ENCODE measurements at places on chromosomes 11 and 22.

GRCh38 chr11:17154409-17155159, 53.2 kb downstream of the PIK3C2A start:
- DNase-seq = no peak

DNA sequence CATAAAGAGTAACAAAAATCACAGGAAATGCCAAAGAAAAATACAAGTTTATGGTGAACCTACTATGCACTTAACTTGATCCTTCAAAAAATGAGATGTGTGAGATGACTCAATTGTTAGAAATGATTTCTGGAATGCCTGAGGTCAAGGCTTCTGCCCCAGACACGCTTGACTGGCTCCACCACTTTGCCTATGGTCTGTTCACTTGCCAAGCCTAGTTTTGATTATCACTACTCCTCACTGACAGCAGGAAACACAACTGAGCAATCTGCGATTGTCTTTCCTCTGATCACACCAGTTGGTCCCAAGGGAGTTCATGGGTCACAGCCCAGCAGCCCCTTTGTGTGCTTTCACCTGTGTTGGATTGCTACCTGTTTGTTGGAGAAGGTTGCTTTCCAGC, 20.6 kb upstream of the PRDM10 start:
- no peak for DNase-seq

DNA sequence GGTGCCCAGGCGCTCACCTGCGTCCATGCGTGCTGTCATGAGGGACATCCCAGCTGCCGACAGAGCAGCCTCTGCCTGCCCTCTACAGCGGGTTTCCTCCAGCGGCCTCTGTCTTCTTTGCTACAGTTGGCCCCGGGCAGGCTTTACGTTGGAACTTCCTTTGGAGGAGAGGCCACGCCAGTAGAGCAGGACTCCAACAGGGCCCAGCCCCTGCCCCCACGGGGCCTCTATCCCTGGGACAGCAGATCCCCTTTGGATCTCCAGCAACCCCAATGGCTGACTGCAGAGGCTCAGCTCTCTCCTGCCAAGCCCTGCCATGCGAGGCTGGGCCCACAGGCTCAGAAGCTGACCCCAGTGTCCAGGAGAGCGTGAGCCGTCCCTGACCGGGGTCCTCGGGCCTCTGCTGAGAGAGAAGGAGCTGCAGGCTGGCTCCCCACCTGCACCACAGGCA, 12.1 kb downstream of the TRPM5 start:
- DNase-seq = no peak

- DNase-seq = no peak
Measured at GRCh38 chr22:49814164-49814686, 13.4 kb downstream of the BRD1 start.

DNA sequence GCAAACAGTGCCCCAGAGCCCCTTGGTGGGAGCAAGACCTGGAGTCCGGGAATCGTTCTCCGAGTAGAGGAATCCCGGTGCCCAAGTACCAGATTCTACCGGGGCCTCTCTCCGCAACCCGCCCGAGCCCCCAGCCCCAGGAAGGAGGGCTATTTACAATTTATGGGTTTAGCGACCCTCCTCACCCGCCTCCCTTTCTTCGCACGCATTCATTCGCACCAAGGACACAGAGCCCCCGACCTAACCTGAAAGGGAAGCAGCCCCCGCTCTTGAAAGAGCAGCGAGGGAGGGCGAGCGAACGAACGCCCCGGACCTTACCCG, 628 bp downstream of the LRP4 start:
- no peak for DNase-seq

DNA sequence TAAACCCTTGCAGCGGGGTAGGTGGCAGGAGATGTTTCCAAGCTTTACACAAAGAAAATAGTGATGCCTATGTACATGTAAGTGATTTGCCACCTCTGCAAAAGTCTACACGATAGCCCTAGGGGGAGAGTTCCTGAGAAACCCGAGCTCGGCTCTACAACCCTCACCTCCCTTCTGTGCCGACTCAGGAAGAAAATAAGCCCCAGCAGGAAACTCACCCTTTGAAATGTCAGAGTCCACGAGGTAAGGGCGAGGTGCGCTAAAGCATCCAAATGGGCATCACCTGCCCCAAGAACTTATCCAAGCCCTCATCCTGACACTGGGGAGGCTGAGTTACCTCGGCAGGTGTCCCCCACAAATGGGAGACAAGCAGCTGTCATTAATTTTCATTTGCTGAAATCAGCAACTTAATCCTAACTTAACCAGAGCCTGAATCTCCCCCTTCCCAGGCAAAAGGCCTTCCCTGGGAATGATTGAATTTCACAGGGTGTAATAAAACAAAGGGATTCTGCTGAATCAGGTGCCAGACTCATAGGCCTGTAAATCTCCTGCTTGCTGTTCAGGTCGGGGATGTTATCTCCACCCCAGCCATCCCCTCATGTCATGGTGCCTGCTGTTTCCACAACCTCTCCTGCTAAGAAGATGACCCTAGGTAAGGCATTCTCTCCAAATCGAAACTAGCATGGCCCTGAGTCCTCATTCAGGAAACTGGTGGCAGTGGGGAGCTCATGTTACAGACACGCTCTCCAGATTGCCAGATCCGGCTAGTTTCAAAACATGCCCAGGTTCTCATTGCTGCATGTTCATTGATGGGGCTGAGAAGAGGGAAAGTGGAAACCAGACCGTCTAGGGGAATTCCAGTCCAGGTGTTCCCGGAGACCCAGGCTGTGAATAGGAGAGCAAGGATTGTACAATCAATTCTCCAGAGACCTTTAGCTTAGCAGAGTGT, 105.3 kb upstream of the KIRREL3 start:
- no peak for DNase-seq

GRCh38 chr11:110029714-110030113, 63.5 kb upstream of the ZC3H12C start:
- DNase-seq = no peak

GRCh38 chr11:126459691-126460281, 104.3 kb downstream of the ST3GAL4 start:
- DNase-seq = no peak

GRCh38 chr11:97461934-97462333, 1072.1 kb downstream of the JRKL start:
- no peak for DNase-seq

DNA sequence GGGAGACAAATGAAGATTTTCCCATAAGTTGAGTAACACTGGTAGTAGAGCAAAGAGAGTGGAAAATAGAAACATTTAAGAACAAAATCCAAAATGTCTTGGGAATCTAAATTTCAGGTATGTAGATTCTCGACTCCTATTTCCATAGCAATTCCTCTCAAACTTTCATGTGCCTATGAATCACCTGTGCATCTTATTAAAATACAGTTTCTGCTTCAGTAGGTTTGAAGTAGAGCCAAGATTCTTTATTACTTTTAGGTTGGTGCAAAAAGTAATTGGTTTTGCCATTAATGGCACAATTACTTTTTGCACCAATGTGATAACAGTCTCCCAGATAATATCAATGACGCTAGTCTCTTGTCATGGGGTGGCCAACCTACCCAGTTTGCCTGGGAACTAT, 115.3 kb upstream of the SLC5A12 start:
- no peak for DNase-seq

GRCh38 chr22:23036684-23037428, 33.5 kb upstream of the GNAZ start:
- DNase-seq = no peak

- DNase-seq = no peak
Measured at GRCh38 chr11:130891326-130891725, 25.0 kb downstream of the SNX19 start.

DNA sequence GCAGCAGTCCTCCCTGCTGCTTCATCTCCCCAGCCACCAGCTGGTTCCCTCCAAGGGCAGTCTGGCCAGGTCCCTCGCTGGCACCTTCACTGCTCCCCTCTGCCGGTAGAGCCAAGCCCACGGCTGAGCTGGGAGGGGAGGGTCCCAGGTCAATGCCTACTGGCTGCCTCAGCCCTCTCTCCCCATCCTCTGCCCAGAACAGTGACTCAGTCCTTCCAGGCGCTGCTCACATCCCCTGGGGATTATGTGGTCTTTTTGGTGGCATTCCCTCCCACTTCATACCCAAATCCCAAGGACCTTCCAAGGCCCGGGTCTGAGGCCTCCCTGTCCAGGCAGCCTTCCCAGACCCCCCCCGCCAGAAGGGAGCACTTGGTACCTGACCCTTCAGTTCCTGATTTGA, 44.9 kb downstream of the WNT7B start:
- DNase-seq = no peak

GRCh38 chr11:115927823-115928329, 423.7 kb upstream of the CADM1 start:
- DNase-seq = no peak

DNA sequence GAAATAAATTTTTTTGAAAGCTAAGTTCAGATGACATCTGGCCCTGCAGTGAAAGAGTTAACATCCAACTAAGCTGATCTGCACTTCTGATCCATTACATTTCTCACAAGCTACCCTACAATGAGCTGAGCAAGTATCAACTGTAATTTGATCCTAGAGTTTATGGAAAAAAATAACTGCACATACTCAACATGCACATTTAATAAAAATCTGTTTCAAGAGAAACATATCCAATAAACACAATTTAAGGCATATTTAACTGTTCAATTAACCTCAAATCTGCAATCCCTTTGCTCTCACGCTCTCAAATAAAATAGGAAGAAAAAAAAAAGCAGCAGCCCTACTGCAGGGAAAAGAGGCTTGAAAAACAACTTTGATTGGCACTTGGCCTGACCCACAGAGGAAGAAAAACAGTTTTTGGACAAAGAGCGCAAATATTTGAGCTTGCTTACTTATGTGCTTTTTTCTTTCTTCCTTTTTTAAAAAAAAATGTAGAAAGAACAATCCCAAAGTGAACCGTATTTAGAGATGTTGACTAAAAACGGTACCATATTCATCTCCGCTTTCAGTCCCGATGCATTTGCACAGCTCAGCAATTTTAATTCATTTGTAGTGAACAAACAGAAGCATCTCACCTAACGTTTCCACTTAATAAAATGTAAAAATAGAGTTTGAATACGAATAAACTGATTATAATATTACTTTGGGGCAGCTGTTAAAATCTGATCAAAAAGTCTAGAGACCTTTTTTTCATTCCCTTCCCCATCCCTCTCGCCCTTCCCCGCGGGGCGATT, 1.6 kb downstream of the SESN3 start:
- DNase-seq = no peak

DNA sequence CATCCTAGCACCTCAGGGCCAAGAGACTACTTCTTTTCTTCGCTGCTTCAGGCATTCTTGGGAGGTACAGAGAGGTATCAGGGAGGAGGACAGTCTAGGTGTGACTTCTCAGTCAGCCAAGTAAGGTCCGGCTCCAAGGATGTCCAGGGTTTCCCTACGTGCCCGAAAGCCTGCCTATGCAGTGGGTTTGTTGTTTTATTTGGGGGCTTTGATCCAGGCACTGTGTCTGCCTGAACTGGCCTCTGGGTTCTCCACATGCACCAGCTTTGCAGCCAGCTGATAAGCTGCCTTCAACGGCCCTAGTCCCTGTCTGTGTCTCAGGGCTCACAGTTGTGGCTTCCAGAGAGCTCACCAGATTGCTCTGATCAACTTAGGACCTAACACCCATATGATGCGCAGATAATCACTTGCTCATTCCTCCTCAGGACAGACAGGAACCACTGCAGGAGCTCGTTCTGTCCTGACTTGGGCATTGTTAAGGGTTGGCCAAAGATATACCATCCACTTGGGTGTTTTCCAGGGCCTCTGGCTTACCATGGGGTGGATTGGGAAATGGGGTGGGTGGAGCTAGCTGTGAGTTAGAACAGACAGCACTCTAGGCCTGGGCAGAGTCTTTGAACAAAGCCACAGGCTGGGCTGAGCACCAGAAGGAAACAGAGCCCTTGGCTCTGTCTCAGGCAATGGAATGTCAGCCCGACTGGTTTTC, 45.5 kb upstream of the CRYBB3 start:
- DNase-seq = no peak

Data from stimulated activated CD4-positive, alpha-beta T cell treated with anti-CD3 and anti-CD28 coated beads, Interleukin-2, amount 100 ng/mL, for 24 hours (primary cell).